AML-193 (cell line): ENCODE measurements at places on chromosomes 2 and 18.

DNA sequence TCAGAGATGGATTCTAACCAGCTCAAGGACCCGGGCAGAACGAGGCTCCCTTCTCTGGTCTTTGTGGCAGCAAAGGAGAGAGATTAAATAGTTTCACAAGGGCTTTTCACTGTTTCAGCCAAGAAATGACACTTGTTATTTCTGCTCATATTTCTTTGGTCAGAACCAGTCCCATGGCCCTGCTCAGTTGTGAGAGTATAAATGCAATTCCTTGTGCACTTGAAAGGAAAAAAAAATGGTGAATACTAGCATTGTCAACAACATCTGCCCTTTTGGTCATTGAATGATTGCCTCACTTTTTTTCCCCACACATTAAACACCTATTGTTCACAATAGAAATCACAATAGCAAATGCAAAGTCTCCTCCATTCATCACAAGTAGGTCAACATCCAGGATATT, 104.4 kb downstream of the RDH14 start:
- no peak for DNase-seq

GRCh38 chr18:57376503-57376902, 24.1 kb downstream of the ST8SIA3 start:
- no peak for DNase-seq

DNA sequence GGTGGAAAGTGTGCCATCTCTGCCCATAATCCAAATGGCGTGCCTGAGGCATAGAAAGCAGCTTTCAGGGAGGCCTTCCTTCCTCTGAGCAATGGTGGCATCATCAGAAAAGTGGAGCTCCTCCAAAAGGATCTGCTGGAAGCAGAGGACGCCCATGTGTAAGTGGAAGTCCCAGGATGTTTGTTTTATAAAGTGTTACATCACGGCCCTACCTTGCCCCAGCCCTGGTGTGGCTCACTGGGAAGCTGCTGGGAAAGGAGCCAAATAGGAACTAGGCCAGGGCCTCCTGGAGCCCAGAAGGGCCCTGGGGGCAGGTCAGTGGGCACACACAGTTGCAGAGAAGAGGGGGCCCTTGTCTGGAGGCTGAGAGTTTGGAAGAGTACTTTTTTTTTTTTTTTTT, 4.2 kb upstream of the ODC1 start:
- no peak for DNase-seq

GRCh38 chr18:35868915-35869314, 103.6 kb upstream of the RMP24 start:
- DNase-seq, result no peak

GRCh38 chr2:24658531-24659202, 134.5 kb downstream of the PTRHD1 start:
- DNase-seq, result no peak

DNA sequence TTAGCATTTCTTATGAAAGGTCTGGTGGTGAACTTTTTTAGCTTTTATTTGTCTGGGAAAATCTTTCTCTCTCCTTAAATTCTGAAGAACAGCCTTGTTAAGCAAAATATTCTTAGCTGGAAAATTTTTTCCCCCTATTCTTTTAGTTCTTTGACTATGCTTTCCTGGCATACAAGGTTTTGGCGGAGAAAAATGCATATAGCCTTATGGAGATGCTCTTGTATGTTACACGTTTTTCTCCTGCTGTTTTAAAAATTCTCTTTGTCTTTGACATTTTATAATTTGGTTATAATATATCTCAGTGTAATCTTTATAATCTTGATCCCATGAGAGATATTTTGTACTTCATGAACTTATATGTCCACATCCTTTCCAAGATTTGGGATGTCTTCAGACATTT, 1190.4 kb upstream of the ZEB2 start:
- no peak for DNase-seq

DNA sequence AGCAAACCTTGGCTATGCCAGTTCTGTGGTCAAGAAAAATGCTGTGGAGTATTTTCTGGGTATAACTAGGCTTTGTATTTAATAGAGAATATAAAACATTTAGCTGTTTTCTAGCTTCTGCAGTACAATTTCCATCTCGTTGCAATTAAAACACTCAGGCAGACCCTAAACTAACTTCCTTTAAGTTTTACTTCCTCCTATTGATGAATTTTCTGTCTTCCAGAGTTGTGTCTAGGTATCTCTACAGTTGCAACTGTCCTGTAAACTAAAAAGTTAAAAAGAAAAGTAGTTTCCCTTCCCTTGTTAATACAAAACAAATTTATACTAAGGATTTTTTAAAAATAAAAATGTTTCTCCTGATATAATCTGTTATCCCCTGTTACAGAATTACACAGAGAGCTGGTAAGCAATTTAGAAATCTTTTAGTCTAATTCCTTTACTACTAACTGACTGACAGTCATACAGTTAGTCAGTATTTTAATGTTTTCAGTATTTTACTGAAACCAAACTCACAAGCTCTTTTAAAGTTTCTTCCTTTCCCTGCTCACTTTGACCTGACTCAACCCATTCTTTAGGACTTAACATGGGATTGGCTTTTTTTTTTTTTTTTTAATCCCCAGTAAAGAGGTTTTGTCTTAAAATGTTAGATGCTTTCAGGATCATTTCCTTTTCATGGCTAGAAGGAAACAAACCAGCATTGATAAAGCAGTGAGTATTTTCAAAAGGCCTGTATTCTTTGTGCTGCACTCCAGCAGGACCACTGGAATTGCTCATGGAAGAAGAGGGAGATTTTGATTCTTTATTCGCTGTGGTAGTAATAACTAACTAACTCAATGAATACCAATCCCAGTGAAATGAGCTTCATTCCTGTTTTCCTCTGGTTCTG, 22.9 kb downstream of the ITGAV start:
- no peak for DNase-seq

GRCh38 chr2:60958361-60958760, 59.2 kb upstream of the PEX13 start:
- no peak for DNase-seq

- no peak for DNase-seq
Measured at GRCh38 chr2:238097988-238098871, 1.9 kb upstream of the ESPNL start.

GRCh38 chr2:154329510-154329909, 369.0 kb upstream of the KCNJ3 start:
- no peak for DNase-seq

DNA sequence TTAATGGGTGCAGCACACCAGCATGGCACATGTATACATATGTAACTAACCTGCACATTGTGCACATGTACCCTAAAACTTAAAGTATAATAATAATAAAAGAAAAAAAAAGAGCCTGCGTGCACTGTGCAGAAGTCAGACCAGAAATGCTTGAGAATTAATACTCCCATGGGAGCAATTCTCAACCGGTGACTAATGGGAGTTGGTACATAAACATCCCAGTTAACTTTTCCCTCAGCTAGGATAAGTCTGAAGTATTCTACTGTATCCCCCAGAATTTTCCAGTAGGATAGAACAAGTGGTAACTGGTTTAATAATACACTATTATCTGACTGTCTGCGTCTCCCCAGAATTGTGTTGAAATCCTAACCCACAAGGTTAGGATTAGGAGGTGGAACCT, 113.6 kb upstream of the COL5A2 start:
- DNase-seq, result no peak

DNA sequence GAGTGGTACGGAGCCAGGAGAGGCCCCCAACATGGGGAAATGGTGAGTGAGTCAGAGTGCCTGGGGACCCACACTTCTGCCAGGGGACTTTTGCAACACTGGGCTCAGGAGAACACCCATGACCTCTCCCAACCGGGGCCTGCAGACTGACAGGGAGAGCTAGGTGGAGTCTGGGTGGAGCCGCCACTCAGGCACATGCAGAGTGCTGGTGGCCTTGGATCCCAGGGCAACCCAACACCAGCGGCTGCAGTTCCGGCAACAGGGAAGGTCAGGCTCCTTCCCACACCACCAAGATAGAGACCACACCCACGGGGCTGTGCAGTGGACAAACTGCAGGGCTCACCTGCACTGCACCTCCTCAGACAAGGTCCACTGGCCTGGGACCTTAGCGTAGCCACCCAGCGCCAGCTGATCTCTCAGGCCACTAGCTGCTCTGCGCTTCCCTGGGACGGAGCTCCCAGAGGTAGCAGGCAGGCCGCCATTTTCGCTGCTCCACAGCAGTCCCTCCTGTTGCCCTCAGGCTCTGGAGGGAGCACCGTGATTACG, 99.0 kb downstream of the EFEMP1 start:
- DNase-seq, result no peak

- no peak for DNase-seq
Measured at GRCh38 chr2:225074919-225075681, 32.8 kb upstream of the DOCK10 start.

DNA sequence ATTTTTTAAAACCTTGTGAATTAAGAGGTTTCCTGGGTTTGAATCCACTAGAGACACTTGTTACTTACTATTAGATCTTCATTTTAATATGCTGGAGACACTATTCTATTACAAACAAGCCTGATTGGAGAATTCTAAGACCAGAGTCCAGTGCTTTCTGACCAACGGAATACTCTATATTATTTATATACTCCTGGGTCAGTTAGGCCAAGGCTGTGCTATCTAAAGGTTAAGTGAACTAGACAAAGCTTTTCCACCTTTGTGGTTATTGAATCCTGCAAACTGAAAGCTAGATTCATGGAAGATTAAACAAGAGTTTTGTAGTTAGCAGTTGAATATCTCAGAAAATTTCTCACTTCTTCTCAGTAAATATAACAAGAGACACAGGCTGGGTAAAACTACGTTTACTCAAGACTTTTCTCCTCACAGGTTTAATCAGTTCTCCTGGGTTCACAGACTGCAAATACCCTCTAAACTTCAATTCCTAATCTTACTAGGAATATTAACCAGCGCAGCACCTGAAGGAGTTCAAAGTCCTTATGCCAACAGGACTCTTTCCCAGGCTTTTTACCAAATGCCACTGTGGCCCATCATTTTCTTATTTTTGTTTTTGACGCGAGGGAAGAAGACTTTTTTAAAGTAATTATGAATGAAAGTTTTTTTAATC, 66.4 kb downstream of the COL4A4 start:
- DNase-seq, result no peak

- no peak for DNase-seq
Measured at GRCh38 chr2:111121028-111121827, 514 bp downstream of the BCL2L11 start.

DNA sequence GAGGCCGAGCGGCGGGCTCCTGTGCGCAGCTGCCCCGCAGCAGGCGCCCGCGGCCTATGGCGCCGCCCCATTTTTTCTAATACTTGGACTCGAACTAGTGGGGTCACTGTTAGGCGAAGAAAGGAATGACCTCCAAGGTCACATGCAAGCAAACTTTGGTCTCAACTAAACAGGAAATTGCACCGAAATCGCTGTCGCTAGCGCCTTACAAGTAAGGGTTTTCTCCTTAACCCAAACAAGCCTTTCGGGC, 339 bp downstream of the ACAA2 start:
- DNase-seq, result peak; percentile 28

DNA sequence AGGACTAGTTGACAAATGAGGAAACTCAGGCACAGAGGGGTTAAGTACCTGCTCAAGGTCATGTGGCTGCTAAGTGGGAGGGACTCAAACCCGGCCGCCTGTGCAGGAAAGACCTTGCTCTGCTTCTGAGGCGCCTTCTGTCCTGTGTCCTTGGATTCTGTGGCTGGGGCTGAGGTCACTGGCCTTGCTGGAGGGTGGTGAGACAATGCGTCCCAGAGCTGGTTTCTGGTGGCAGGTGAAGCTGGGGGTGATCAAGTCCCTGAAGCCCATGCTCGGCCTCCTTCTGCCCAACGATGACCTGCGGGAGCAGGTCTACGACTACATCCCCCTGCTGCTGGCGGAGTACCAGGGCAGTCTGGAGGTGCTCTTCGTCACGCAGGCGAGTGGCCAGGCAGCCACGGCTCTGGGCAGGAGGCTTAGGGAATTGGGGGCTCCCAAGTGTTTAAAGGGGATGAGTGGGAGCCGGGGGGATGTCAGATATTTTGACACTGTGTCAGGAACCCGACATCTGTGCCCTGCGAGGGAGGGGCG, 16.1 kb downstream of the MROH2A start:
- no peak for DNase-seq

GRCh38 chr18:79991494-79991893, 3.1 kb upstream of the TXNL4A start:
- DNase-seq, result no peak

- DNase-seq, result no peak
Measured at GRCh38 chr2:31037058-31037457, 101.2 kb downstream of the GALNT14 start.

DNA sequence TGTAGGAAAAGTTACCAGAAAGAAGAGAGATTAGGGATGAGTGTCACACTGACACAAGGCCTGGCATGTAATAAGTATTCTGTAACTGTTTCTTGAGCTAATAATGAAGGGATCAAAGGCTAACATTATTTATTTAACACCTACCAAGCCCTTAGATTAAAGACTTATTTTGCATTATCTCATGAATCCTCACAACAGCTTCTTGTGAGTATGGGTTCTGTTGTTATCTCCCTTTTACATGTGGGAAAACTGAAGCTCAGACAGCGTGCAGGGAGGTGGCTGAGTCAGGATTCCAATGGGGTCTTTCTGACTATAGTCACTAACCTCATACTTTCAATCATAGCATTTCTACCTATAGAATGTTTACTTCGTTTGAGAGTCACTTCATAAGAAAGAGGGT, 79.0 kb upstream of the PROKR1 start:
- no peak for DNase-seq

GRCh38 chr2:65437392-65438135, 5.2 kb upstream of the SPRED2 start:
- DNase-seq, result no peak

GRCh38 chr2:156342254-156343095, 10.0 kb upstream of the NR4A2 start:
- DNase-seq, result peak; percentile 76

GRCh38 chr2:143284087-143284675, 155.0 kb downstream of the ARHGAP15 start:
- DNase-seq, result peak; percentile 62

- DNase-seq, result no peak
Measured at GRCh38 chr2:176682278-176682677, 413.0 kb downstream of the MTX2 start.

DNA sequence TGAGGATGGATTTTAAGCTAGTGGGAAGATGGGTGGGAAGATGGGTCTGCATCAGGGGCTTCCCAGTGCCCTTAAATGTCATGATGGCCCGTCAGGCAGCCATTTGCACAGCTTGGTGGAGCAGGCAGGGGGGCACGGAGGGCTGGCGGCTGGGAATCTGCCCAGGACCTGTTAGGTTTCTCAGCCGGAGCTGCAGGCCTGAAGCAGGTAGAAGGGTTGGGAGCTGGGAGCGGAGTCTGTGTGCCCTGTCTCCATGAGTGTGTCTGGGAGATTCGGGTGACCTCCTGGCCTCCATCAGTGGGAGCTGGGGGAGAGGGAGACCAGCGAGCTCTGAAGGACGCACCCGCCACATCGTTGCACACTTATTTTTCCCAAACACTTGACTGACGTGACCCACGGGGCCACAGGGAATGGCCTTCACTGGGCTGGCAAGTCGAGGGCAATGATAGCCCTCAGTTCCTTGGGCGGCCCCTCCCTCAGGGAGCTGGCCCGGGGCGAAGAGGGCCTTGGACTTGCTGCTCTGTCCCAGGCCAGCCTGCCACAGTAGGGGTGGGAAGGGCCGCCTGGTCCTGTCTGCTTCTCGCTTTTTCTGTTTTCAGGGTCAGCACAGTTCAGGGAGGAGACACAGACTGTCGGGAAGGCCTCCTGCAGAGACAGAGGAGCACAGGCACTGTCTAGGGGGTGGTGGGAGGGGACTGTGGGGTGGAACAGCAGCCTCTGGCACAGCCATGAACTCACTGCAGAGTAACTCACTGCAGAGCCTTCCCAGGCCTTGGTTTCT, 236.8 kb downstream of the ZBTB7C start:
- DNase-seq, result no peak
